ENCODE measurements at places on chromosomes 3 and 15. TPM values are rescaled to one million over a fixed set of nuclear protein-coding genes. Genes with fewer than 3 reads are reported as not detected.

CFAP100 gene
- total RNA-seq = not detected

TM4SF4 gene
- not detected for total RNA-seq

DPPA2 gene
- not detected for total RNA-seq

FAM3D gene
- total RNA-seq = not detected

ITIH1 gene
- total RNA-seq = not detected

CCR5 gene
- 1.2 TPM for total RNA-seq

FRMD5 gene
- not detected for total RNA-seq

TGM4 gene
- total RNA-seq = not detected

STAB1 gene
- 55.3 TPM for total RNA-seq

- DNase-seq = no peak
These were observed 16.0 kb upstream of the MEGF11 start for GRCh38 chr15:66269326-66270090.

DNA sequence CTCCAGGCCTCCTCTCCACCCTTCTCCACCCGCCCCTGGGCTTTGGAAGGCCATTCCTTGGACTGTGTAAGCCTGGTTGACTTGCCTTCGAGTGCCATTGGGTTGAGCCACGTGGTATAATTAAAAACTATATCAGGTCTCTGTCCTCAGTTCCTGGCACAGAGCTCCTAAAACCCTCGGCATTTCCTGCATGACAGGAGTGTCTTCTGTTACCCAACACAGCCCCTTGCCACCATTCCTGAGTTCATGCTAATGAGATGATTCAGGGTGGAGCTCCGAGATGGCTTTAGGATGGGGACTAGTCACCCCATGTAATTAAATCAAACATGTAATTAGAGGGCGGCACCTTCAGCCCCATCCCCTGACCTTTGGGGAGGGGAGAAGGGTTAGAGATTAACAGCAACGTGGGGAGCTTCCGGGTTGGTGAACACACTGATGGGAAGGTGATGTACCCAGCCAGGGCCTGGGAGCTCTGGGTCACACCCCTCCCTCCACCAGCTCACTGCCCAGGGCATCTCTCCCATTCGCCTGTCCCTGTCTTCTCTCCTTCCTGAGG is 256.4 kb downstream of the FAM43A start:
- no peak for DNase-seq

- DNase-seq = no peak
These were observed 328.0 kb downstream of the KCNH8 start for GRCh38 chr3:19476281-19476680.

- no peak for DNase-seq
These were observed 71.0 kb downstream of the ATP2B2 start for GRCh38 chr3:10434144-10434937.

GRCh38 chr15:62606376-62607113 is 436.0 kb upstream of the TPM1 start:
- DNase-seq = no peak

GRCh38 chr3:63090656-63091055 is 187.5 kb upstream of the SYNPR start:
- no peak for DNase-seq

- no peak for DNase-seq
These were observed 118.9 kb upstream of the MBNL1 start for GRCh38 chr3:152149832-152150231.

DNA sequence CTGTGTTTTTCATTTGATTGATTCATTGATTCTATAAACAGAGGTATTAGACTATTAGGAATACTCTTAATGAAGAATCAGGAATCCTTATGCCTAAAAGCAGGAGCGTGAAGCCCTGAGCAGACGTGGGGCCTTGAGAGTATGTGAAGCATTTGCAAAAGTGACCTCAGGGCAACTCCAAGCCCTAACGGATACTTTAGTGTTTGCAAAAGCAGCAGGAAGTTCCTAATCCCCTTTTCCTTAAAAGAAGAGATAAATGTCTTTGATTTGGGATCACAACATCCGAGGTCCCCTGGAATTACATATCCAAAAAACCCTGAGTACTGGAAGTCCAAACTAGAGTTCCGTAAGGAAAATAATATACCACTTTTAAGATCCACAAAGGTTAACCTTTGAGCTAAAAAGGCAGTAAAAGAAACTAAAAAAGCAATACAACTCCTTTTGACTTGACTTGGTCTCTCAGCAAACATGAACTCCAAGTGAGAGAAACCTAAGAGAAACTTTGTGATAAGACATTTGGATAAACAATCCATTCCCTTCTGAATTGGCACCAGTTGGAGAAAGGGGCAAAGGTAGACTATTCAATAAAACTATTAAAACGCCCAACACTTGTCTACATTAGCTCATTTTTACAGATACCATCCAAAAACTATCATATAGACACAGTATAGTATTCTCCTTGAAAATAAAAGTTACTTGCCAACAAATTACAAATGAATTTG is 27.4 kb downstream of the PRTG start:
- no peak for DNase-seq

GRCh38 chr15:64460724-64461720 is 644 bp downstream of the ZNF609 start:
- DNase-seq = peak; percentile 54

- DNase-seq = no peak
These were observed 5.1 kb downstream of the LSAMP start for GRCh38 chr3:116440196-116440595.

GRCh38 chr15:73826711-73827251 is 46.6 kb upstream of the TBC1D21 start:
- DNase-seq = no peak

GRCh38 chr15:75307778-75308390 is 25.2 kb downstream of the GOLGA6D start:
- DNase-seq = no peak

DNA sequence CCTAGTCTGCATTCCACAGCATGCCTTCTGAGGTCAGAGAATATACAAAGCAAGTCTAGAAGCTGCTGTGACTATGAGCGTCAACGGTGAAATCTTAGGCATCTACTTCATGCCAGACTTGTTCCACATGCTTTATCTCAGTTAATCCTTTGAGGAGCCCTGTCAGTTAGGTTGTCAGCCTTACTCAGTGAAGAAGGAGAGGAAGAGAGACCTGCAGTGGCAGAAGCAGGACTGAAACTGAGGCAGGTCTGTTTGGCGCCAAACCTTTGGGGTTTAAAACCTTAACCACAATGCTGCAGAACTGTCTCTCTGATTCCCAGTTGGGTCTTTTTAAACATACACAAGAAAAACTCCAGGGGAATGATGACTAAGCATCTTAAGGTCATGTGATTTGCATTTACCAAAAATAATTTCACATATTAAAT is 139.0 kb upstream of the LIPC start:
- no peak for DNase-seq

DNA sequence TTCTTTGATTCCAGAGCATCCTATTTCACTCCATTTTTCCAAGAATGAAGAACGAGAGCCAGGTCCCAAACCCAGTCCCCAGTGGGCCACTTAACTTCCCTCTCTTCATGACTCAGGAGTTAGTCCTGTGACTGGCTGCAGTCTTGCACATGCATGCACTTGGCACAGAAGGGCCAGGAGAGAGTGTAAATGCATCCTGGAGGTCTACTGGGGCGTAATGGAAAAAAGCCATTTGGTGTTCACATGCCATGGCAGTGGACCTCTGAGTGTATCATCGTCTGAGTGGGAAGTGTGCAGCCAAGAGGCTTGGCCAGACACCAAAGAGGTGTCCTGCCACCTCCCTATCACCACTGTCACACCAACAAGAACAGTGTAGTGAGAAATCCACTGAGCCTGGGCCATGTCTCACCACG is 15.1 kb upstream of the RFTN1 start:
- no peak for DNase-seq

GRCh38 chr3:105022813-105023212 is 343.9 kb upstream of the ALCAM start:
- DNase-seq = no peak

DNA sequence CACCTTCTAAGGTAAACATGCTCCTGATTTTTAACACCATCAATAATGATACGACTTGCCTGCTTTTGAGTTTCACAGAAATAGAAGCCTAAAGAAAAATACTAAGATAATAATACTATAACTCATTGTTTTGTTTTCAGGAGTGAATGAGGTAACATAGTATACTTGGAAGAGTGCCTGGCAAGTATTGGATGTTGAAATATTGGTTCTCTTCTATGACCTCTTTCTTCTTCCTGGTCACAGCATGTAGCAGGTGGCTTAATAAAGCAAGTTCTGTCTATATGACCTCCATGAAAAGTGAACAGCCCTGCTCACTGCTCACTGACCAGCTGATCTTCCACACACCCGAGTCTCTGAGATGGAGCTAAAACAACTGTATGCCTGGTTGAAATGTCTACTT is 312.3 kb upstream of the ONECUT1 start:
- DNase-seq = no peak

DNA sequence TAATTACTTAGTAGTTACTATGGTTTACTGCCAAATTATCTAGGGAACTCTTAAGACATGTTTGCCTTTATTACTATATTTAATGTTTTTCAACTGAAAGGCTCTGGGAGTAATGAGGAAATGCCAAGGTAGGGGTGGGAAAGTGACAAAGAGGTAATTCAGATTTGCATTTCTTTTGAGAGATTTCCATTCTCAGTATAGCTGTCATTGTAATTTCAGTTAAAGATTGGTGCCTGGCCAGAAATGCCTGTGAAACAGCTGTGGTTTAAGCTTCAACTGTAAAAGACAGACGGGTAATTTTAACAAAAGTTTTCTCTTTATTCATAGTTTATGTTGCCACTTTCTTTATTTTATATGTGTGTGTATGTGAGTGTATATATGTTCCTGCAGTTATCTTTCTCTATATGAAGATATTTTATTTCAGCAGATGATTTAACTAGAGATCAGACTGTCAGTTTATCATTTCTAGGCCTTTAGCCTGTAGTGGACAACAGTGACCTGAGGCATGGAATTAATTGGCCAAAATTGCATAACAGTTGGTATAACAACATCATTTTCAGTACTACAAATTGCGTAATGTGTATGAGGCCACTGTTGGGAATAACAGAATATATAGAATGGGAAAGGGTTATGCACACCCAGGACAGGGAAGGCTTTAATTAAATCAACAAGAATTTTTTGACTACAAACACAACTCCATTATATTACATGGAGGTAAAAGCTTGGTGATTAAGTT is 119.0 kb downstream of the BBX start:
- DNase-seq = no peak

- DNase-seq = no peak
These were observed 37.4 kb downstream of the SLC9A9 start for GRCh38 chr3:143810953-143811265.

GRCh38 chr3:134929976-134930375 is 134.9 kb downstream of the EPHB1 start:
- DNase-seq = no peak

DNA sequence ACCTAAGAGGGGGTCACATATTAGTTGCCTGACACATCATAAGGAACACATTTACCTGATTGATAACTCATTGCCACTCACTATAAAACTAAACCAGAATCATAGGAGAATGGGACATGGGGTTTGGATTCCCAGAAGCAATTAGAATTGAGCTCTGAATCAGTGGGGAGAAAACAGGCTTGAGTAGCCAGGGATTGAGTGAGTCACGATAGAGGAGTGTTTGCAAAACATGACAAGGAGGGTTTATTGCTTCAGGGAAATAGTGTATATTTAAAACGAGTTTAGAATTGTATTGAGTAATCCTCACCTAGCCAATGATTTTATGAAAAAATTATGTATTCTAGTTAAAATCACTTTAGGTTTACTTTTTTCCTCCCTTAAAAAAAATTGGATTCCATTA is 101.1 kb upstream of the THRB start:
- no peak for DNase-seq

DNA sequence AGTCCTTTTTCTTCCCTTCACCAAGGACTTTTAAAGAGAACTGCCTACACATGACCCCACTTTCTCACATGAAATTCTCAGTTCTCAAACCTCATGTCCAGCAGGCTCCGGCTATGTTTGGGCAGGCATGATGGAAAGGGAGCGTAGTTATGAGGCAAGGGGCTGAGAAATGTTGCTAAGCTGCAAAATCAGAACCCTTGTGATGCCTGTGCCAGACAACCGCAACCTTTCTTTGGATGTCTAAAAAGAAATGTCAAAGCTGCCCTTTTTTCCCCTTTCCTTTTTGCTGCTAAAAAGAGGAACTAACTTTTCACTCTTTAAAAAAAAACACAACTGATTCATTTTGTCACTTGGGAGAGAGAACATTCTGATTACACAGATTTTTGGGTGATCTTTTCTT is 19.2 kb downstream of the GNB4 start:
- no peak for DNase-seq

- DNase-seq = no peak
These were observed 5.8 kb upstream of the MESP1 start for GRCh38 chr15:89756897-89757296.

DNA sequence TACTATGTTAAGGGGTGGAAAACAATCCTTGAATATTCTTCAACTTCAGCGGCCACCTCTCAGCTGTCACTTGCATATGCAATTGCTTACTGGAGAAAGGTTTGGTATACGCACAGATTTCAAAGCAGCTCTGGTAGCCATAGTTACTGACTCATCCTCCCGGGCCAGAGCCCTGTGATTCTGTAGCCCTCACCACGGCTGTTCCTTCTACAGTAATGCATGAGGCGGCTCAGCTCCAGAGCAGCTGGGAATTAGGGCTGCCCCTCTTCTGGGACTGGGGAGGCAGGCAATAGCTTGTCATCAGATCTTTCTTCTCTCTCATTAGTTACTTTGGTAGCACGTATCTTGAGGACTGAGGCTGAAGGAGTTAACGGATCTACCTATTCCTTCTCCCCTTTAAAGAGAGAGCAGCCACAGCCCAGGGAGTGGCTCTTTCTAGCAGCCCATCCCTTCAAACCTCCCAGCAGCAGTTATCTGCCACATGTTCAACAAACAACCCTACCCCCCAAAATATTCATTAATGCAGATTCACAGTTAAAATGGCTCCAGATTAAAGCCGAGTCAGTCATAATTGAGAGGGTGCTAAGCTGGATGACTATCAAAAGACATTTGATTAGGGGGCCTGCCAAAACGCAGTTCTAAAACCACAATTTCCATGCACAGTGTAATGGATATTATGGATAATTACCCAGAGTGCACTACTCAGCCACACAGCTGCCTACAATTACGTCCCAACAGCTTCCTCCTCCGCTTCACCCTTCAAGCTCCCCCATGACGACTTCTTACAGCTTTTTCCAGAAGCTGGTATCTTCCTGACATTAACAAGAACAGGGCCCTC is 54.7 kb downstream of the ETV5 start:
- no peak for DNase-seq

DNA sequence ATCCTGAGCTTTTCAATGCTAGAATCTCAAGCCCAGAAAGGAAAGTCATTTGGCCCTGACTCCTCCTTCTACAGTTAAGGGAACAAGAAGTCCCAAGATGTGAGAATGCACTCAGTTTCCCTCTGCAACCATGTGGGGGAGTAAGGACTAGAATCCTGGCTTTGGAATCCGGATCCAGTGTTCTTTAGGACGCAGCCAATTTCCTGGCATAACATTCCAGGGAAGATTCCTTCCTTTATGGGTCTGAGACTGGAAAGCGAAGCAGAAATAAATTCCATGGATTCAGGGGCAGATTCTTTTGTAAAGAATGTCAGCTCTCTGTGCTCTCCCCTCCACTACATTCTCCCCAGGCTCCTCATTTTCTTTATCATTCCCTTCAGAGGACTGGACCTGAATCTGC is 151.8 kb upstream of the SOX14 start:
- no peak for DNase-seq
